ENCODE measurements at places on chromosomes 12 and 14.

- DNase-seq: no peak
These were observed 678.5 kb upstream of the FOXG1 start for GRCh38 chr14:28088125-28088524.

- no peak for DNase-seq
These were observed 8.5 kb upstream of the DACT1 start for GRCh38 chr14:58629281-58629680.

DNA sequence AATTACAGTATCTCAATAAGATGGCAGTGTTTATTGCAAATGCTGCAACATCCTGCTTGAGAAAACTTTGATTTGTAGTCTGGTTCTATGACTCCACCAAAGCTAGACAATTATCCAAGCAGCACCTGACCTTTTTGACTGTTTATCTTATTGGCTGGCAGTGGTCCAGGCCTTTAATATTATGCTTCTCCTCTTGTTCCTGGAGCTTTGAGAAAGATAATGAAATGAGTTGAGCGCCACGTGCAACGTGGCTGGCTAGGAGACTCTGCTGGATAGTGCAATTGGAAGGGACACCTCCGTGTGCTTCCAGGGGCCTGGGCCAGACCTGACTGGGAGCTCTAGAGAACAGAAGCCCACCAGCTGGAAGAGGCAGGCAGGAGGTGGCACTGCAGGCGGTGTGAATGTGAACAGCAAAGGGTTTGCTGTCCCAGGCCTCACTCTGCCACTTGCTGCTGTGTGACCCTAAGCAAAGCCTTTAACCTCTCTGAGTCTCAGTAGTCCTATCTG, 349.3 kb downstream of the CACNA1C start:
- no peak for DNase-seq

GRCh38 chr12:100576331-100577036, 3.0 kb downstream of the GAS2L3 start:
- peak; percentile 69 for DNase-seq

DNA sequence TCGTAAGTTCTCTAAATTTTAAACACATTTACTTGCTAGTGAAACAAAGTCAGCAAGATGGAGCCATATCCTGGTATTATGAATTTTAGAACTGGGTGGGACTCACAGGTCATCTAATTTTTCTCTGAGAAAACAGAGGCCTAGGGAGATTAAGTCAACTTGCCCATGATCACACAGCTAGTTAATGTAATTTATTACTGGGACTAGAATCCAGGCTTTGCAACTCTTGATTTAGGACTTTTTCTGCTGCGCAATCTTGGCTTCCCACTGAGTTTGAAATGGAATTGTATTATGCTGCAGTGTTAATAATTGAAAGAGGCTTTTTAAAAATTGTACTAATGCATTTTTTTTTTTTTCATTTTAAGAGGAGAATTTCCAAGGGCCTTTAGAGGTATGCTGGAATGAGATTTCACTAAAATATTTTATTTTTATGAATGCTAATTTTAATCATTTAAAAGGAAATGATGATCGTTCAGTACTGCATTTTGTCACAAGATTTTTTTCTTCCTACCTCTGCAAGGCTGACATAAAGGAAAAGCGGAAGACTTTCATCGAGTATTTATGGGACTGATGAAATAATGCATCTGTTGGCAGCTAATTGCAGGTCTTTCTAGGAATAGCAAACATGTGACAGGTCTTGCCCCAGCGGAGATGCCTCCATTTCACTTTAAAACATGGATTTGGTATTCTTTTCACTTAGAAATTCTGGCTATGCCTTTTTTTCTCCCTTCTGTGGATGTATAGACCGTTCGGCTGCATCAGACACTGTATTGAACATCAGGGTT, 9.6 kb downstream of the CRADD start:
- no peak for DNase-seq

DNA sequence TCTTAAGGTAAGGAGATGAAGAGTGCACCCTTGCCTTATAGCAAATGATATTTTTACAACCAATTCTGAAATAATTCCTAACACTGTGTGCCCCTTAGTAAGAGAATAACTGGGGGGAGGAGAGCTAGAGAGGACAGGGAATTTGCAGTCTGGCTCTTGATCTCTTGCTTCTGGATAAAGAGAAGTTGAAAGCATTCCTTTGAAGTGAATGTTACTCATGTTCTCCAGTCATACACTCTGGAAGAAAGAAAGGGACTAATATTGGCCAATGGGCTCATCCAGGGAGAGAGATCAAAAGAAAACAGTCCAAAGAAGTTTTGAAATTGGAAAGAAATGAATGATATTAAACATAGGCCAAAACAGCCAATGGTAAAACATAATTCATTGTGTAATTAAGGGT, 25.3 kb downstream of the C12orf75 start:
- DNase-seq: peak; percentile 8

DNA sequence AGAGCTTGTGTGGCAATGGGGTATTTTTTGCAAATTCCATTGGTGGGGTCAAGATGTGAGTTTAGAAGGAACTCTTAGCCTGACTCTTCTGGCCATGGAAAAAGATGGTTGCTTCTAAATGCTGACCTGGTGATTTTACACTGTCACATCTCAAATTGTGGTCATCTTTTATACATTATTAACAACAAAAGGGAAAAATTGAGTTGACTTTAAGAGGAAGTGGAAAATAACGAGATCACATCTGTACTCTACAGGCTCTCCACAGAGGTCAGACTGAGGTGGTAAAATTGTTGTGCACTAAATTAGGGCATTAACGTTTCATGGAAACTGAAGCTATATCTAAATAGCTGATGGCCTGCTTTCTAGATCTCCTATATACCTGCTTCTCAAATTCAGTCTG, 44.7 kb downstream of the PTPN11 start:
- no peak for DNase-seq

Data from RWPE1 (cell line).